ENCODE measurements at places on chromosomes 3 and 15.

DNA sequence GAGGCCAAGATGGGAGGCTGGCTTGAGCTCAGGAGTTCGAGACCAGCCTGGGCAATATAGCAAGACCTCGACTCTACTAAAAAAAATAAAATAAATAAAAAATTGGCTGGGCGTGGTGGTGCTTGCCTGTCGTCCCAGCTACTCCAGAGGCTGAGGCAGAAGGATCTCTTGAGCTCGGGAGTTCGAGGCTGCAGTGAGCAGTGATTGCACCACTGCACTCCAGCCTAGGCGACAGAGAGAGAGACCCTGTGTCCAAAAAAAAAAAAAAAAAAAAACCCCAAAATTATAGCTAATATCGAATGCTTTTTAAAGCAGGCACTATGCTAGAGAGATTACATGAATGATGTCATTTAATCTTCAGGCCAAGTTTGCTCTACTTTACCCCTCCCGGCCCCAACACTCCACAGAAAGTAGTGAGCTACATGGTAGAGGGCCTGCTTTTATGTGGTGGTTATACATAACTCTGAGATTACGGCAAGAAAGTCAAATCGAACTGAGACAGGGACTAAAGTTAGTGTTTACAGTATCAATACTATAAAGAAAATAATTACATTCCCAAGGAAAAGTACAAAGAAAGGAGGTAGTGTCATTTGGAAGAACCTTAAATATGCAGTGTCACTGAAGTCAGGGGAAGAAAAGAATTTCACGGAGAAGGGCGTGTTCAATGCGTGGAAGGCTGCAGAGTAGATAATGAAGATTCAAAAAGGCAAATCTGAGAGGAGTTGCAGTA, 1.1 kb downstream of the ADPGK start:
- DNase-seq: no peak

DNA sequence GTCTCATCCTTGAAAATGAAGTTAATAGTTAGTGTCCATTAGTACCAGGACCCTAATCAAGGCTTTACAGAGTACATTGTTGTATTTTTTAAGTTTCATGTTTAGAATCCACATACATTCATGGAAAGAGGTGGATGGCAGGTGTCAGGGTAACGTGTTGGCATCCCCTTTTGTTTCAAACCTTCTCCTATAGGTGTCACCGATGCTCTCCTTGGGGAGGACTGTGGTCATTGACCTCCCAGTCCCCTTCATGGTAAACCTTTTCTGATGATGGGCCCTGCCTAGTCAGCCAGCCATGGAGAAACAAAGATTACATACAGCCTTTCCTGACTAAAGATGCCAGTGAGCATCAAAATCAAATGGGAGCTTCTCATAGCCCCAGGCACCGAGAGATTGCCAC, 574.8 kb downstream of the AGBL1 start:
- no peak for DNase-seq

- DNase-seq: no peak
Measured at GRCh38 chr3:15535732-15536131, 14.2 kb upstream of the COLQ start.

GRCh38 chr15:78469031-78469430, 31.0 kb downstream of the IREB2 start:
- DNase-seq: no peak

- no peak for DNase-seq
Measured at GRCh38 chr3:113668015-113668414, 28.4 kb downstream of the USF3 start.
